Activated T-helper 1 cell treated with anti-CD3 and anti-CD28 coated beads, Interleukin-12 subunit alpha, Interleukin-12 subunit beta, Interleukin-2, Interleukin-4 antibody, amounts not matched to agents 30 ng/mL and 10 ng/mL and 1 ng/mL, durations not matched to agents 14 hours and 24 hours and 36 hours (primary cell): ENCODE measurements at places on chromosomes 5 and 9. TPM values are rescaled to one million over a fixed set of nuclear protein-coding genes. Genes with fewer than 3 reads are reported as not detected.

Gene PCDHB1
- total RNA-seq = not detected in 2 replicates

DNA sequence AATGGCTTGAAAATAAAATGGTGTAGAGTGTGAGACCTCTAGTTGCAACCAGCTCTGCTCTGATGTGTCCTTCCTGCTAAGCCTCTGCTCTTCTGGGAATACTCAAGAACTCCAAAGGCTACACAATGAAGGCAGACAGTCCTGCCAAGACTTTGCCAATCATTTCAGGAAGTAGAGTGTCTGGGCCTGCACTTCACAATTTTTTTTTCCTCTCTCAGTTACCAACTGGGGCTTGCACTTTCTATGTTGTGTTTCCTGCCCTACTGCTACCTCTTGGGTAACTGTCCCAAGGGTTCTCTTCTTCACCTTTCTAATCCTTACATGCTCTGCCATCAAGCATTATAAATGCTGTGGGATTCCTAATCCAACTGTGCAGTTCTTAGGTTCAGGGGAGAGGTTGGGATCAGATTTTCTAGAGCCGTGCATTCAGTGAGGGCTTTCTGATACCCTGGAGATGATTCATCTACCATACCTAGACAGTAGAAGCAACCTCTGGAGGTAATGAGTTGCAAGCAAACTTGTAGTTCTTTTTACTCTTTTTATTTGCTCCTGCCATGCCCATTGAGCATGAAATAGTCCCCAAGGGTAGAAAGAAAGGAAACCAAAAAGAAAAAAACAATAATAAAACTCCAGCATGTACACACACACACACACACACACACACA lies 365.9 kb downstream of the MLLT3 start:
- H3K27me3 ChIP-seq = no peaks in the 10 kb centered on the region
- no peak for DNase-seq
- no peak overlapping the region for H3K4me3 ChIP-seq
- peaks cover 5% of the 10 kb centered on the region for H3K36me3 ChIP-seq
- H3K4me1 ChIP-seq = peaks cover 40% of the 10 kb centered on the region

DNA sequence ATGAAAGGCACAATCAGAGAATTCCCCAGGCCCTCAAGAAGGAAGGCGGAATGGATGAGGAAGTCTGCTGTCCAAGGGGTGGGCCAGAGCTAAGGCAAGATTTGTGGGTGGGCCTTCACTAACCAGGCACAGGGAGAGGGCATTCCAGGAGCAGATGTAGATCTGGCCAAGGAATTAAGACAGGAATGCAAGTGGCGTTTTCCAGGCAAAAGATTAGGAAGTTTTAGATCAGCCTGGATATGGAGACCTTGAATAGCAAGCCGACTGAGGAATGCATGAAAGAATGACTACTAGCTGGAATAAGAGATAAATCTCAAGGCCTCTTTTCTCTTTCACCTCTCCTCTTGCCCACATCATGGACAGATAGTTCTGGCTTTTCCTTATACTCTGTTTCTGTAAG lies 68.5 kb downstream of the GHR start:
- H3K4me1 ChIP-seq = no peaks in the 10 kb centered on the region
- no peak overlapping the region for H3K27ac ChIP-seq
- no peak for DNase-seq
- no peaks in the 10 kb centered on the region for H3K36me3 ChIP-seq

- H3K36me3 ChIP-seq = peaks cover 1% of the 10 kb centered on the region
- no peak for DNase-seq
- peak overlapping the region; percentile 29 for H3K27ac ChIP-seq
- H3K4me1 ChIP-seq = peaks cover 39% of the 10 kb centered on the region
- peaks cover 5% of the 10 kb centered on the region for H3K27me3 ChIP-seq
Observed at GRCh38 chr9:96554801-96555566, 64.7 kb downstream of the CDC14B start.

DNA sequence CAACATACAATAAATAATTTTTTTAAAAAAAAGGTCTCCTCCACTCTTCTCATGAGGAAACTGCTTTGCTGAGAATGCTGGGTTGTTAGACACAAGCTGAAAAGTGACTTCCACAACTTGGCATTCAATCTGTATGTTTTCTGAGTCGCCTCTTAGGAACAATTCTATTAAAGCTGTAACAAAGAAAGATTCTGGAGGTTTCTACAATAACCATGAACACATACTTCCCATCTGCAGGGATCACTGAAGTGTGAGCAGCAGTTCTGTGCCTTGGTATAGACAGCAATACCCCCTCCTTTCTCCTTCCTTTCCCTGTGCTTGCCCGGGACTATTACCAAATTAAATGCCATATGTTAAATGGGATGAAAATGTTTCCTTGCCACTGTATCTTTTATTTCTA lies 1.5 kb downstream of the DIRAS2 start:
- H3K27ac ChIP-seq = no peak overlapping the region
- H3K36me3 ChIP-seq = no peaks in the 10 kb centered on the region
- peaks cover 58% of the 10 kb centered on the region for H3K27me3 ChIP-seq
- H3K4me1 ChIP-seq = no peaks in the 10 kb centered on the region
- H3K4me3 ChIP-seq = no peak overlapping the region
